ENCODE measurements at places on chromosomes 11 and 22.
A peak's percentile ranks its signal among the peaks of the same experiment; 100 is the strongest.

- no peak for DNase-seq
Measured at GRCh38 chr22:37930270-37930951, 23.0 kb downstream of the C22orf23 start.

DNA sequence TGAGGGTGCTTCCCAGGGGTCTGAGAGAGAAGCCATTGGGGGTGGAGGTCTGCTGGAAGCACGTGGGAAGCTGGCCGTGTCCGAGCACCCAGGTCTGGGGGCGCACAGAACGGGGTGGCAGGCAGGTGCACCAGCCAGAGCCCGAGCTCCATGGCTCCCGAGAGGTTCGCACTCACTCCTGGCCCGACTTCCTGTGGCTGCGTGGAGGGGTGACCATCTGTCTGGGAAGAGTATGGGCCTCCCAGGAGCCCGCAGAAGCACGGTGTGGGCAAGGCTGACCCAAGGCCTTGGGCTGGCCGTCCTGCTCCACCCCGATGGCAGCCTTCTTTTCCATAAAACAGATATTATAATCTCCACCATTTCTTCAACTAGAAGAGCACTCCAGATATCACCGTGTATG, 256.0 kb upstream of the B3GAT1 start:
- DNase-seq, result no peak

GRCh38 chr22:23074451-23074850, 4.1 kb downstream of the GNAZ start:
- DNase-seq, result no peak

DNA sequence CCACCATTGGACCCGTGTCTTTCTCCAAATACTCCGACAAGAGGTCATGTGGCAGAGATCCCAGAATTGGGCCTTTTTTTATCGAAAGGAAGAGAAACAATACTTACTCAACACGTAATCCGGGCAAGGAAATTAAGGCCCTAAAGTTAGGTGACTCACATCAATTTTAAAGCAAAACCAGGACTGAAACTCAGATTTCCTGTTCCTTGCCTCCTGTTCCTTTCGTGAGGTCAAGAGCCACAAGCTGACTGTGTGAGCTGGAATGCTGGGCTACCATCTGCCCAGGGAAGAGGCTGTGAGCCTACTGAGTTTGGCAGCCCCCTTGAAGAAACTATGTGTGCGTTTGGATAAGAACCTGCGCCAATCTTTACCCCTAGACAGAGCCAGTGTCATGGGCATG, 27.1 kb upstream of the MRGPRX2 start:
- DNase-seq, result no peak

GRCh38 chr11:66720223-66720898, 8.7 kb downstream of the SPTBN2 start:
- peak; percentile 50 for DNase-seq

DNA sequence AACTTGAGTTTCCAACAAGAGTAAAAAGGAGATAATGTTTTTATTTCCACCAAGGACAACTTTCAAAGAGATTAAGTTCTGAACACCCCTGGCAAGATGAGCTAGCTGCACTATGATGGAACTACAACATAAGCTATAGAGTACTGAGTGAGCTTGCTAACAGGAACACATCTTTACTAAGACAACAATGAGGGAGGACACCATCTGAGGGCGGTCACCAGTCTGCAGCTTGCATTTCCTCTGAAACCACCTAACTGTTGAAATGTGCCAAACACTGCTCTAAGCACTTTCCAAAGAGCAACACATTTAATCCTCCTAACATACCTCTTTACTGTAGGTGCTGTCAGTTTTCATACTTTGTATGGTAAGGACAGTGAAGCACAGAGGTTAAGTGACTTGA, 68.4 kb downstream of the TCF20 start:
- no peak for DNase-seq

DNA sequence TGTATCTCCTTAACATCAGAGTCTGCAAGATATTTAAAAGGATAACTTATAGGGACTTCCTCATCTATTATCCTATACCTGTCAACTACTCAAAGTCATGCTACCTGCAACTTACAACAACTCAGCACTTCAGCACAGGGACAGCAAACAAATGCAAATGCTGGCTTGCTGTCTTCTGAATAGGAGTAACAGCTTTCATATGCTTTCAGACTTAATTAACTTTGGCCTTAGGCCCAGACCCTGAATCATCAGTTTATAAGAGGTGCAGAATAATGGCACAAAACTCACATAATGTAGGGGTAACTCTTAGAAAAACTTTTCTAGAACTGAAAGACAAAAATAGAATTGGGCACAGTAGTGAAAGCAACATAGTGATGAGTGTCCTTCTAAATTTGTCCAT, 953.4 kb downstream of the DLG2 start:
- DNase-seq, result no peak
